ENCODE measurements at places on chromosomes 11 and 22.

DNA sequence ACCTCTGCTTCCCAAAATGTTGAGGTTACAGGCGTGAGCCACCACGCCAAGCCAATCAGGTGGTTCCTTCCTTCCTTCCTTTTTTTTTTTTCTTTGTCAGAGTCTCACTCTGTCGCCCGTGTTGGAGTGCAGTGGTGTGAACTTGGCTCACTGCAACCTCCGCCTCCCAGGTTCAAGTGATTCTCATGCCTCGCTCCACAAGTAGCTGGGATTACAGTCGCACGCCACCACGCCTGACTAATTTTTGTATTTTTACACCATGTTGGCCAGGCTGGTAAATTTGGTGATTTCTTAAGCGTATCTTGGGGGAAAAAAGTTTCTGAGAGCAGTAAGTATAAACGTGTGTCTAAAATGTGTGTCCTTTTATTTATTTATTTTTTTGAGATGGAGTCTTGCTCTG, 18.2 kb upstream of the SPINDOC start:
- no peak for DNase-seq

DNA sequence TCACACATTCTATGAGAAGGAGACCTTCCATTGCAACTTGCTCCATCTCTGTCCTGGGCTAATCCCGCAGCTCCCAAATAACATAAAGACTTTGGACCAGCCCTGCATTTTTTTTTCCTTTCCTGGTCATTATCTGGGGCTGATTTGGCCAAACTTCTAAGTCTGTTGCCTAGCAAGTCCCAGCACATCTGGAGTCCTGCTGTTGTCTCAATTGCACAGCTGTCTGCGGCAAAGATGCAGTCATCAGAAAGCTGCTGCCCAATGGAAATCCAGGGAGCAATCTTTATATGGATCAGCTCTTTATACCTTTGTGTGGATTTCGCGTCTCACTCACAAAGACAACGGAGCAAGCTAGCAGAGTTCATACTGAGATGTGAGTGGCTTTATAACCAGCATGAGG, 105.9 kb downstream of the NXPE2 start:
- no peak for DNase-seq

DNA sequence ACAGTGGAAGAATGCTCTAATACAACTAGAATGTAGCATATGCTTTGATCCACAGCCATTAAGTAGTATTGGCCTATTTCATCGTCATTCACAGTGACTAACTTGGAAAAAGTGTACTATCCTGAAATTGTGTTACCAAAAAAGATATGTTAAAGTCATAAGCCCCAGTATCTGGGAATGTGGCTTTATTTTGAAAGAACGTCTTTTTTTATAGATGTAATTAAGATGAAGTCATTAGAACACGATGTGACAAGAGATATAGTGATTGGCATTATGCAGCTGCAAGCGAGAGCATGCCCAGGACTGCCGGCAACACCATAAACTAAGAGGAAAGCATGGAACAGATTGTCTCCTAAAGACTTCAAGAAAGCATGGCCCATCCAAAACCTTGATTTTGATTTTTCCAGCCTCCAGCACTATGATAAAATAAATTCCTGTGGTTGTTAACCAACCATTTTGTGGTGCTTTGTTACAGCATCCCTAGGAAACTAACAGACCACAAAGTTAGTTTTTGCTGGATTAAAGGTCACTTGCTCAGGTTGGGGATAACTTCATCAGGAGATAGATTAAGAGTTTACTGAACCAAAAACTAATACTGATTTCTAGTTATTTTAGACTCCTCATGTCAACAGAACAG, 870.6 kb upstream of the LRRC4C start:
- no peak for DNase-seq

DNA sequence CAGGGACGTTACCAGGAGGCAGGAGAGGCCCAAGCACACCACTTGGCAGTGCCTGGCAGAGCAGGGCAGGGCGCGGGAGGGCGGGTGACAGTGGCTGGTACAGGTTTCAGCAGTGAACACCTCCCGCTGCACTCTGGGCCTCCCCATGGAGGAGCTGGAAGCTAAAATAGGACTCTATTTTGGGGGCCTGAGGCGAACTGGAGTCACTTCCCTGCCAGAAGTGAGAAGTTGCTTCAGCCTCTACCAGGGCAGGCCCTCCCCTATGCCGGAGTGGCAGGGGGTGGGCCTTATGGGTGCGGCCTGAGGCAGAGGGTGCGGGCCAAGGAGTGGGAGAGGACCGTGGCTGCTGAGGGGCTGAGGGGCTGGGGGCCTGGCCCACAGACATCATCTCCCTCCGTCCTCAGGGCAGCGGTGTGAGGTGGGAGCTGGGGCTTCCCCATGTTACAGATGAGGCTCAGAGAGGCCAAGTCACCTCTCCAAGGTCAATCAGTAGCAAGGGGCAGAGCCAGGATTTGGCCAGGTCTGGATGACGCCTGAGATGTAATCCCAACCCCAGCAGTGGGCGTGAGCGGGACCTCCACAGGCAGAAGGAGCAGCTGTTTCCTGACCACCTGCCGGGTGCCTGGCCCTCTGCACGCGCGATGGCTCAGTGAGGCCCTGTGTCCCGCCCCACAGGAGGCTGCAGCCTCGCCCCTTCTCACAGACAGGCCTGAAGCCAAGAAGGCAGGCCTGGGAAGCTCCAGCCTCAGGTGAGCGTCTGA, 39.3 kb downstream of the KCNJ4 start:
- no peak for DNase-seq

DNA sequence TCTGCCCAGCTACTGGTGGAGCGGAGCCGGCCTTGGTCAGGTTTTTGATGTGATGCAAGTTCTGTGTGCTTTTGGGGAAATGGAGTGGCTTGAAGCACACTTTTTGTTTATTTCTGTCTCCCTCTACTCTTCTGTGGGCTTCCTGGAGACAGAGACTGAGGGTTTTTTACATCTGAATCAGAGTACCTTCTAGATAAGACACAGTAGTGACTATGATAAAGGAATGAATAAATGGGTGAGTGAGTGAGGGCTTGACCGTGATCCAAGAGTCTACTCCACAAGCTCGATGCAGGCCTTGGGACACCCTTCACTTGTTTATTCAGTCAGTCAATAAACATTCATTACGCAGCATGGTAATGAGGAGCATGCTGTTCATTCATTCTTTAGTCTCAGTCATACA, 125.7 kb downstream of the PKNOX2 start:
- no peak for DNase-seq

- DNase-seq: no peak
These were observed 22.0 kb upstream of the IGSF9B start for GRCh38 chr11:133978794-133979193.

DNA sequence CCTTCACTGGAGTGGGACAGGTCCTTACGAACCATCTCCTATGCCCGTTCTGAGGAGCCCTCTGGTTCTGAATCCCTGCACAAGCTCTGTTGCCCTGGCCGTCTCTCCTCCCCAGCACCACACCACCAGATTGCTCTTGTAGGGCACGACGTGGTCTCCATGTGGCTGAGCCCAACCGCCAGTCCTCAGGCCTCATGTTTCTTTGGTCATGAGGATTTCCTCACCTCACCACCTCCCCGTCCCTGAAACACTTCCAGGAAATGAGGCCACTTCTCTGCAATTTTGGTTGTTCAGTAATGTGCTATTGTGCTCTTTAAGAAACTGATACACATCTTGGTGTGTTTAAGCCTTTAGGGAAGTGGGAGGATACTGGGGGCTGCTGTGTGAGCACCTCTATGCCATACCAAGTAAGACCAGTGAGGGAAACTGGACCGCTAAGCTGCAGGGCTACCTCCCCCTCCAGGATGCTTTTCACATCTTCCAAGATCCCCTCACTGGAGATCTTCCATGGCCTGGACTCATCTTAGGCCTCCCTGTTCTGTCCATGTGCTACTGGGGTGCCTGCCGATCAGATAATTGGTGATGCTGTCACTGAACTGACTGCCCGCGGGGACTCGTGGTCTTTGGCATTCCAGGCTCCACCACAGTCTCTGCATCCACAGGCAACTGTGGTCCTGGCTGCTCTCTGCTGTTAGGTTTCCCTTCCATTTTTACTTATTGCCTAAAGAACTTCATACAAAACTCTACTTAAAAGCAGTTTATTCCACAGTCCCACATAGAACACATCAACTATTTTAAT, 21.9 kb downstream of the DRICH1 start:
- no peak for DNase-seq

DNA sequence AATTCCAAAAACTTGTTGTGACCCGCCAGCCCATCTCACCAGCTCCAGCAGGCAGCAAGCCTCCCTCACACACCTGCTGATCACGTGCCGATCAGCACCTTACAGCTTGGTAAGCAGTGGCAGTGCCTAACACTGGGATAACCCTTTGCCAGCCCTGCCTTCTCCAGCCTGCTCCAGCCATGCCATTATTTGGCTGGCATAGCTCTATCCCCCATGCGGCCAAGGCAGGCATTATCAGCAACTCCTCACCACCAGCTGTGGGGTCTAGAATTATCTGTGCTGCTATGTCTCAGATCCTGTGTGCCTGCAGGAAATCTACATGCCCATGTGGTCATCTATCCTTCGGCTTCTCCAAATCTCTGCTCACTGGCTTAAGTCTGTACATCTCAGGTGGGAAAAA, 215.0 kb downstream of the ST3GAL4 start:
- no peak for DNase-seq

DNA sequence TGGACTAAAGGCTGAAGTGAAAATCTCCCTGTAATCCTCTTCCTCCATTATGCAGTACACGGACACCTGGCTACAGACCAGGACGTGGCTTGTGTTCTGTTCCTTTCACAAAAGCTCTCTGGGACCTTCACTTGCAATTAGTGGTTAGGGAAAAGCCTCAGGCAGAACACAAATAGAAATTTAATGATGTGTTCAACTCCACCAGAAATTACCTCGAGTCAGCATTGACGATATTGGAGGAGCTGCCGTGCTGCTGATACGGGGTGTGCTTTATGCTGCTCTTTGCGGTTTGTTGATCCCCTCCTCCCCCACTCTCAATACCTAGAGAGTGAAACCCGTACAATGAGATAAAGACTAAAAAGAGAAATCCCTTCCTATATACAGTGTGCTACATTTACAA, 48.9 kb downstream of the POLD3 start:
- no peak for DNase-seq

DNA sequence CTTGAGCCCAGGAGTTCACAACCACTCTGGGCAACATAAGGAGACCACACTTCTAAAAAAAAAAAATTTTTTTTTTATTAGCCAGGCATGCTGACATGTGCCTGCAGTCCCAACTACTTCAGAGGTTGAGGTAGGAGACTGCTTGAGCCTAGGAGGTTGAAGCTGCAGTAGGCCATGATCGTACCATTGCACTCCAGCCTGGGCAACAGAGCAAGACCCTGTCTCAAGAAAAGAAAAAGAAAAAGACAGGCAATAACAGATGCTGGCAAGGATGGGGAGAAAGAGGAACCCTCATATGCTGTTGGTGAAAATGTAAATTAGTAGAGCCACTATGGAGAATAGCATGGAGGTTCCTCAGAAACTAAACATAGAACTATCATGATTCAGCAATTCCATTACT, 64.8 kb downstream of the PAK1 start:
- no peak for DNase-seq

DNA sequence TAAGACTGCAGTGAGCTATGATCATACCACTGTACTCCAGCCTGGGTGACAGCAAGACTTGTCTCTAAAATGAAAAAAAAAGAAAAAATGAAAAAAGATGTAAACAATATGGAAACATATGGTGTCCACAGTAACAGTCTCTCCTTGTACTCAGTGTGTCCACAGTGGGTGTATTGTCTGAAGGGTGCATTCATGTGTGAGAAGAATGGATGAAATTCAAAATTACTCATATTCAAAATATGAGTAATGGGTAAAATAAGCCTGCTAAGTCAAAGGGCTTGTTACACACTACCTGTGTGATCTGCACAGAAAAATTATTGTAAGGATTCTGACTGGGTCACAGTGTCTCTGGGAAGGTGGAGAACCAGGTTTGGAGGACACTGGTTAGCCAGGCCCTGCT, 26.9 kb downstream of the PPFIA1 start:
- DNase-seq: no peak

DNA sequence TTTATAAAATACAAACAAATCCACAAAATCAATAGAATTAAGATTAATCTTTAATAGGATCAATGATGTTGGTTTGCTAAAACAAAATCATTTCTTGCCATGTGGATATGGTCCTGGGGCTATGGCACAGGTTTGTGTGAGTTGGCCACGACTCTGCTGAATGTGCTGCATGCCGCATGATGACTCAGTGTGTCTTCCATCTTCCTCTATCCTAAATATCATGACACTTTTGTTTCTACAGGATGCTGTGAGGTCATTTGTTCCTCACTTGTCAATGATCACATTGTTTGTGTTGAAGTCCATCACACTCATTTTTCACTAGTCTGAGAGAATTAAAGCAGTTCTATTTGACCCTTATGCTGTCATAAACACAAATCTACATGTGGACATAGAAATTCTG, 167.2 kb upstream of the ZBED5 start:
- DNase-seq: no peak

GRCh38 chr11:96013461-96014213, 89.7 kb upstream of the MTMR2 start:
- no peak for DNase-seq

GRCh38 chr22:44191036-44191454, 10.3 kb downstream of the PARVG start:
- no peak for DNase-seq

- no peak for DNase-seq
These were observed 115.3 kb upstream of the TBCEL start for GRCh38 chr11:120908461-120909181.

DNA sequence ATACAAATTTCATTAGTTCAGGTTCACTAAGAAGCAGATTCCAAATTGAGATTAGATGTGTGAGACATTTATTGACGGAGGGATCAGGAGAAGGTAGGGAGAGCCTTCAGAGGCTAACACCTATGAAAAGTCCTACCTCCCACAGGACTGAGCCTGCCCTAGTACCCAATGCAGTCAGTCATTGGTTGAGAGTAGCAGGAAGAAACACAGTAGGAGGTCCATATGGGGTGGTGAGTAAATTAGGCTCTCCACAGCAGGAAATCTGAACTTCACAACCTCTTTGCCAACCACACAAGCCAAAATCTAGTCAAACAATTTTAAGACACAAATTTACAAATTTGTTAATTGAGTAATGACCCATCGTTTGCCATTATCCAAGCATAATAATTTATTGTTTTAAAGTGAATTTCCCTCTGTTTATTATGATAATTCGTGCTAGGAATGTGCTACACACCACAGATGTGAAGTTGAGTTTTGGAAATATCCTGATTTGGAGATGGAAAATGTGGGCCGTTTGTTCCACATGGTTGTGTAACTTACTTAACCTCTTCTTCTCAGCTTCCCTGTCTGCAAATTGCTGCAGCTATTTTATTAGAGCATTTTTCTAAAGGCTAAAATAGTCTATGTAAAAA, 542.1 kb downstream of the ETS1 start:
- DNase-seq: no peak

GRCh38 chr11:82930734-82931133, 29.2 kb downstream of the DDIAS start:
- no peak for DNase-seq

GRCh38 chr11:62445314-62445740, 26.5 kb downstream of the SCGB1A1 start:
- DNase-seq: no peak

Data from effector CD8-positive, alpha-beta T cell (primary cell).